Osteocyte (in vitro differentiated cells): ENCODE measurements at places on chromosomes 3 and 15. TPM values are rescaled to one million over a fixed set of nuclear protein-coding genes. Genes with fewer than 3 reads are reported as not detected.

DNA sequence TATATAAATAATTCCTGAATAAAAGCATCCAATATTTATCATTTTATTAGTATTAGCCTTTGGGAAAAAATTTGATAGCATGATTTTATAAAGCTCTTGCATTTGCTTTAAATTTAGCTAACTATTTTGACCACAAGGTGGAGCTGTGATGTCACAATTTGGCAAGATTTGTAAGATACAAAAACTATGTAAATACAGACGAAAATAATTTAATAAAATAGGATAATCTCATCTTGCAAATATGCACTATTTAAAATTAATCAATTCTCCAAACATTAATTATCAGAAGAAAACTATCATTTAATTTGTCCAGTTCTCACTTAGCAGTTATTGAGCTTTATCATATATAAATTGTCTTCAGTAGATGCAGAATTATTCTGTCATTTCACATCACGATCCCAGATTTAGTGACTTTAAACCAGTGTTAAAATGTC lies 95.4 kb downstream of the PLOD2 start:
- H3K36me3 ChIP-seq = peaks cover 12% of the 10 kb centered on the region
- peaks cover 28% of the 10 kb centered on the region for H3K4me1 ChIP-seq
- no peaks in the 10 kb centered on the region for H3K27me3 ChIP-seq
- no peak overlapping the region for H3K27ac ChIP-seq

DNA sequence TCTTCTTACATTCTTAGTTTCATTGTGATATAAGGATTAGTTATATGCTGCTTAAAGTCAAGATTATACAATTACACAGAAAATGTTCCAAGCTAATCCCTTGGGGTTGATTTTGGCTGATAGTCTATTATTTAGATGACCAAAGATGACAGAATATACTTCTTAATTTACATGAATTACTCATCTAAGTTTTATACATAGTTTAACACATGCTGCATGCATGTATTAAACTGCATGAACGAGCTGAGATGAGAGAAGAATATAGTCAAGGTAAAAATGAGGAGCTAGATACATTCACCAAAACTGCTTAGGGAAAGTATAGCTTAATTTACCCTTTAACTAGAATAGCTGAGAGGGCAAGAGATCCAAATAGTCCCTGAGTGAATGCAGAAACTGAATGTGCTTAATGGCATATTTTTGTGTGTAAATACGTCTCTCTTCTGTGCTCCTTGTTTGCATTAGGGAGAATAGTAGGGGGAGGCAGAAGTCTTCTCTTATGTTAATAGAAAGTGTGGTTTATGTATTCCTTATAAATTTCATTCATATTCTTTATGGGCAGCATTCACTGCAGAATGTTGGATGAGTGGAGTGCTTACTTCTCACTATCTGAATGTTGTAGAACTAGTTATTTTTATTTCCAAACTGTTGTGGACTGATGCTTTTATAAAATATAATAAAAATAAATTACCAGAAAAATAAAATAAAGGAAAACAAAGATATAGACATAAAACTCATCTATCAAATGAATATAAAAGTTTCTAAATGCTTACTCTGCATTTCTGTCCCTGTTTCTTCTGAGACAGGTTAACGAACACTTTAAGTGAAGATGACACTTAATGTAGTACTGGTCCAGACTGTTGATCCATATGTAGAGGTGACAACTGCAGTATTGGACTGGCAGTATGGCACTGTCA lies 327.8 kb downstream of the RBMS3 start:
- no peak for DNase-seq
- no peak overlapping the region for H3K27ac ChIP-seq
- no peak overlapping the region for H3K4me3 ChIP-seq
- H3K36me3 ChIP-seq = no peaks in the 10 kb centered on the region

DNA sequence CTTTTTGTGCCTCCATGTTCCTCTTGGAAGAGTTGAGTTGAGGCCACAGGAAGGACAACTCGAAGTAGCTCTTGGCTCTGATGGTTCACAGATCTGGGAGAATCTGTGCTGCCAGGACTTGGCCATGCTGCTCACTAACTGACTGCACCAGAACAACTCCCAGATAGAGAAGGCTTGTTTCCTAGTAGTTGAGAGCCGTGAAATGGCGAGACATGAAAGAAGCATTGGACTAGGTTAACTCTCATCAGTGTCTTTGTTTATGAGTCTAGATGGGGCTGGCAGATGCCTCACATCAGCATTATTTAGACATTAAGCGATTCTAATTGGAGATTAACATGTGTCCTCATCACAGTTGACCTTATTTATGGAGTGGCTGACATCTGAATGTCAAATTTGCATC lies 92.9 kb upstream of the AGBL1 start:
- no peaks in the 10 kb centered on the region for H3K36me3 ChIP-seq
- H3K27me3 ChIP-seq = no peaks in the 10 kb centered on the region
- no peaks in the 10 kb centered on the region for H3K4me1 ChIP-seq

GRCh38 chr3:193776626-193777358 lies 183.8 kb downstream of the OPA1 start:
- no peak for DNase-seq
- H3K27me3 ChIP-seq = peaks cover 86% of the 10 kb centered on the region
- H3K27ac ChIP-seq = no peak overlapping the region
- H3K4me1 ChIP-seq = peaks cover 17% of the 10 kb centered on the region
- no peaks in the 10 kb centered on the region for H3K36me3 ChIP-seq

The HCLS1 gene
- total RNA-seq = 0.57 TPM in 1 of 2 replicates, not detected in the other

The SNRPN gene
- 100.0 and 102 TPM in 2 replicates for total RNA-seq

The ITGA11 gene
- total RNA-seq = 1,149 and 1,161 TPM in 2 replicates
